Karpas-422 (cell line): ENCODE measurements at places on chromosomes 16 and 17. TPM values are rescaled to one million over a fixed set of nuclear protein-coding genes. Genes with fewer than 3 reads are reported as not detected.

Gene MAPT
- 0.14 and 0.15 TPM in 2 replicates for total RNA-seq

Gene SCNN1G
- not detected in 2 replicates for total RNA-seq

Gene TBC1D16
- total RNA-seq: 0.22 and 1.9 TPM in 2 replicates

Gene TMEM132E
- not detected in 2 replicates for total RNA-seq

DNA sequence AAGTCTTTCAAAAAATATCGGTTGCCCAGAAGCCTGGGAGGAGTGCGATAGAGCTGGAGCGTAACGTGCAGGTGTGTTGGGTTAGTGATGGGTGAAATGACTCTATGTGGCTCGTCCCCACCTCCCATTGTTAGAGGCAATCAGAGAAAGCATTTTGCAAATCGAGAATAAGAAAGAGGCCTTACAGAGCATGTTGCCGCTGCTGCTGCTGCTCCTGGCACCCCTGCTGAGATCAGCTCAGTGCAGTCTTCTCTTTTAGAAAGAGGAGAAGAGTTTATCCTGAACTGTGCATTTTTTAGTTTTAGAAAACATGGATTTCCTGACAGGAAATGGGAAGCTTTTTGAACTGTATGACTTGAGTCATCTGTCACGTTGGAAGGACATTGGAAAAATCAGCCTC is 774.5 kb upstream of the RBFOX1 start:
- H3K4me1 ChIP-seq: no peaks in the 10 kb centered on the region
- H3K36me3 ChIP-seq: no peaks in the 10 kb centered on the region
- H3K4me3 ChIP-seq: no peak overlapping the region
- no peak for DNase-seq
- H3K27me3 ChIP-seq: no peaks in the 10 kb centered on the region

GRCh38 chr16:679814-680624 is at the start of gene STUB1:
Gene STUB1 (plus strand): TSS chr16:680410. CDS start chr16:680526, 116 bp downstream.
- H3K4me1 ChIP-seq: peaks cover 30% of the 10 kb centered on the region
- H3K4me3 ChIP-seq: peak within 1 kb of the TSS; percentile 89
- DNase-seq: peak; percentile 96
- H3K36me3 ChIP-seq: 0 out of 2 replicates have a peak, but pooled peaks cover 4% of the 10 kb centered on the region
- H3K27ac ChIP-seq: peak within 1 kb of the TSS; percentile 75
- no peaks in the 10 kb centered on the region for H3K27me3 ChIP-seq

GRCh38 chr17:5571281-5571680 is 13.0 kb downstream of the NLRP1 start:
- no peaks in the 10 kb centered on the region for H3K4me1 ChIP-seq
- no peak overlapping the region for H3K27ac ChIP-seq
- H3K4me3 ChIP-seq: no peak overlapping the region

GRCh38 chr17:41406205-41406604 is 8.8 kb upstream of the KRT31 start:
- H3K4me1 ChIP-seq: no peaks in the 10 kb centered on the region
- no peak overlapping the region for H3K27ac ChIP-seq
- no peaks in the 10 kb centered on the region for H3K36me3 ChIP-seq
- H3K27me3 ChIP-seq: no peaks in the 10 kb centered on the region
- DNase-seq: no peak
- no peak overlapping the region for H3K4me3 ChIP-seq

DNA sequence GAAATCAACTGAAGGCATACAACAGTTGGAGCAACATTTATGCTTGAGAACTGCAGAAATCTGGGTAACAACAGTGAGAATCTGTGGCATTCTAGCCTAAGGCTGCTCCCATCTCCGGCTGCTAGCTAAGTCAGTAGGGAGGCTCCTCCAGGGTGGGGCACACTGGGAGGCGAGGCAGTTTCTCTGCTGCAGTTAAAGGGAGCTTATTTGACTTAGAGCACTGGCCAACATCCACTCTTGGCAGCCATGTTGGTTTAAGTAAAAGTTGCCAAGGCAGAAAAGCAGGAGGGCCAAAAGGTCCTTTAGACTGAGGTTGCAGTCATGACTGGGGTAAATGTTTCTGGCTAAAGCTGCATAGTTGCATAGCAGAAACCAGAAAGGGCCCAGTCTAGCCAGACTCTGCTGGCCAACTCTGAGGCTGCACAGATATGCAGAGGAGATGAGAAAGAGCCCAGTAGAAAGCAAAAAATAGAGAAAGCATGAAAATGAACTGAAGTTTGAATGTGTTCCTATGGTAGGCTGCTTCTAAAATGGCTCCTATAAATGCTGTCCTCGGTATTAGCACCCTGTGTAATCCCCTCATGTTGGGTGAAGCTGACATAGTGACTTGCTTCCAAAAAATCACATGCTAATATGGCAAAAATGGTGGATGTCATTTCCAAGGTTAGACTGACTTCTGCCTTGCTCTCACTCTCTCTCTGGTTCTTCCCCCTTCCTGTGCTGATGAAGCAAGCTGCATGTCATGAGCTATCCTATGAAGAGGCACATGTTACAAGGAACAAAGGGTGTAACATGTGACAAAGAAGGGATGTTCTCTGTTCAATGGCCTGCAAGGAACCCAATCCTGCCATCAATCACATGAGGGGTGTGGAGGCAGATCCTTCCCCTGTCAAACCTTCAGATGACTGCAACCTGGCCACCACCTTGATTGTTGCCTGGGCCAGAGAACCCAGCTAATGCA is 3.7 kb upstream of the C16orf78 start:
- peaks cover 25% of the 10 kb centered on the region for H3K4me1 ChIP-seq
- no peaks in the 10 kb centered on the region for H3K27me3 ChIP-seq
- H3K27ac ChIP-seq: no peak overlapping the region
- H3K36me3 ChIP-seq: no peaks in the 10 kb centered on the region
- H3K4me3 ChIP-seq: no peak overlapping the region

DNA sequence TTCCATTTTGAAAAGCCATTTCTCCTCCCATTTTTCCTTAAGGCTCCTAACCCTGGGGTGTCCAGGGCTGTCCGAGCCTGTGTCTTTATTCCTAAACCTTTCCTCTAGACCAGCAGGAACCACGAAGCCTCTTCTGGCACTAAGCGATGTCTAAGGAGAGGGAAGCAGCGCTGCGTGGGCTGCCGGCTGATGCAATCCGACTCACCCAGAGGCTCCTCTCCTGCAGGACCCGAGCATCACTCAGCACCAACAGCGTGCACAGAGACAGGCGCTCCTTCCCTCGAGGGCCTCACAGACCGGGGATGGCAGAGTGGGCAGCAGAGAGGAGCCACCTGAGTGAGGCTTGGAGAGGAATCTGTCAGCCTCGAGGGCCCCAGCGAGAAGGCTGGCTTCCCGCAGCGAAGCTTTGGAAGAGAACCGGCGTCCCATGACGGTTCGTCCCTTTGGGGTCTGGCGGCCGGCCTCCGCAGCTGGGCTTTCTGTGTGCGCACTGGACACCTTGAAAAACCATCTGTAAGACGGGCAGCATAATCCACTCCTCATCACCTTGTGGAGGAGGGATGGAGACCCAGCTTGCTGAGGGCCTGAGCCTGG is 174.3 kb downstream of the FOXL1 start:
- no peaks in the 10 kb centered on the region for H3K27me3 ChIP-seq
- no peaks in the 10 kb centered on the region for H3K36me3 ChIP-seq
- H3K4me3 ChIP-seq: no peak overlapping the region
- no peak for DNase-seq
- no peak overlapping the region for H3K27ac ChIP-seq

- no peaks in the 10 kb centered on the region for H3K27me3 ChIP-seq
- no peak for DNase-seq
- H3K36me3 ChIP-seq: no peaks in the 10 kb centered on the region
These were observed 152.2 kb upstream of the NOG start for GRCh38 chr17:56441308-56441707.

DNA sequence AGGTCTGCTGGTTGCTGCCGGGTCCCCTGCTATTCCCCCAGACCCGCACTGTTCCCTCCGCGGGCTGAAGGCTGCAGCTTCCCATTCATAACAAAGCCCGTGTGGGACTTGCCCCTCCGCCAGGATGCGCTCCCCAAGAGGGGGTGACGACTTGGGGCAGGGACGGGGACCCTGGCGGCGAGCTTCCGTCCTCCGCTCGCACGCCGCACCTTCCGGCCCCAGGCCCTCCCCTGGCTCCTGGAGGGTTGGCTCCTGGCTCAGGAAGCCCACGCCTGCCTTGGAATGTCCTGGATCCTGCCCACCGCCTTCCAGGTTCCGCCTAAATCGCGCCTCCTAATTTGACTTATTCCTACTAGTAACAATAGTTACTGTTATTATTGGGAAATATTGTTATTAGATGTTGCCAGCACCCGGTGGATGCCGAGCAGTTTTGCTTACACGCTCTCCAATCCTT is 1.1 kb upstream of the TFAP4 start:
- no peaks in the 10 kb centered on the region for H3K36me3 ChIP-seq
- H3K27ac ChIP-seq: peak overlapping the region; percentile 87
- peak; percentile 86 for DNase-seq
- peak overlapping the region; percentile 69 for H3K4me3 ChIP-seq
- H3K4me1 ChIP-seq: peaks cover 23% of the 10 kb centered on the region

GRCh38 chr16:21158208-21159110 is at the start of gene LDAF1:
Gene LDAF1 (plus strand): TSS chr16:21158674. CDS start chr16:21161183, 2,509 bp downstream.
- H3K27ac ChIP-seq: peak within 1 kb of the TSS; percentile 70
- peak; percentile 94 for DNase-seq
- H3K27me3 ChIP-seq: no peaks in the 10 kb centered on the region
- H3K4me3 ChIP-seq: peak within 1 kb of the TSS; percentile 73

GRCh38 chr17:37117373-37118142 is 168.8 kb downstream of the AATF start:
- peaks cover 10% of the 10 kb centered on the region; the same call in 1 of the 2 replicates for H3K4me1 ChIP-seq
- no peak for DNase-seq
- H3K4me3 ChIP-seq: no peak overlapping the region
- peaks cover 31% of the 10 kb centered on the region for H3K36me3 ChIP-seq

DNA sequence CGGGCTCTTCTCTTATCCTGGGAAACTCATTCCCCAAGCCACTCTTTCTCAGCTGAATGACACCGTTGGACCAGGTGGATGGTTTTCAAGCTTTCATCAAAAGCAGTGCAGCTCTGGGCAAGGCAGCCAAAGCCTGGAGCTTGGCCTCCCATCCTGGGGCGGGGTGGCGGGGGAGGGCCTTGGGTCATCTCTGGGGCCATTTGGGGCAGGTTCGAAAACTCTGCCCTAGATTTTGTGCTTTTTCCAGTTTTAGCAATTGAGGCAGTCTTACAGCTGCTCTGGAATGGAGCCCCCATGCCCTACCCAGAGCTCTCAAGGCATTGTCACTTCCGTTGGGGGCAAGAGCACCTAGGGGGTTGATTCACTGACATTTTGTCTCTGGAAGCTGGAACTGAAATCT is 9.1 kb downstream of the MPRIP start:
- no peak overlapping the region for H3K27ac ChIP-seq
- no peak for DNase-seq
- H3K4me1 ChIP-seq: peaks cover 6% of the 10 kb centered on the region
- no peak overlapping the region for H3K4me3 ChIP-seq
- H3K27me3 ChIP-seq: no peaks in the 10 kb centered on the region
- H3K36me3 ChIP-seq: no peaks in the 10 kb centered on the region

DNA sequence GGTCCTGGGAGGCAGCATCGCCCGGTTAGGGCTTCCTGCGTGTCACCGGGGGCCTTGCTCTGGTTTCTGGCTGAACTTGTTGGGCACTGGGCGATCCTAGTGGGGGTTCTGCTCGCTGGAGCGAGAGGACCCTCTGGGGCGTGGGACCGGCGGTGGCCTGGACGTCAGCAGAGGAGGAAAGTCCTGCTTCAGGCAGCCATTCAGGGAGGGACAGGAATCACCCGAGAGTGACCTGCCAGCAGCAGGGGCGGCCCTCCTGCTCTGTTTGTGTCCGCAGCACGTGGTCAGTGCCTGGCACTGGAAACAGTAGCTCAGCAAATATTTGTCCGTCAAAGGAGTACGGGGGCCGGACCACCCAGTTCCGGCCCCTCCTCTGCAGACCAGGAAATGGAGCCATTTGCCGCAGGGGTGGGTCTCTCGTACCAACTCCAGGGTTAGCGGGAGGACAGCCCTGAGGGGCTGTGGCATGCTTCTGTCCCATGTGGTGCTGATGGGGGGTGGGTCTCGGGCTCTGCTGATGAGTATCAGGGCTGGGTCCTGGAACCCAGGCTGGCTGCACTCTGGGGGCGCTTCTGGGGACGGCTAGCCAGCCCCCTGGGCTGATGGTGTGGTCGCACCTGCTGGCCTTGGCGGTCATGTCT is 48.3 kb downstream of the BAIAP2 start:
- no peaks in the 10 kb centered on the region for H3K4me1 ChIP-seq
- no peaks in the 10 kb centered on the region for H3K27me3 ChIP-seq
- H3K27ac ChIP-seq: no peak overlapping the region
- H3K4me3 ChIP-seq: no peak overlapping the region
